ENCODE measurements at places on chromosomes 7 and 10. TPM values are rescaled to one million over a fixed set of nuclear protein-coding genes. Genes with fewer than 3 reads are reported as not detected.

GRCh38 chr7:24722386-24723177, 34.7 kb downstream of the GSDME start:
- DNase-seq = peak; percentile 49

- DNase-seq = peak; percentile 96
Measured at GRCh38 chr7:5629941-5630340, 151.5 kb downstream of the RNF216 start.

AKR1D1 gene
- not detected for total RNA-seq

GRCh38 chr7:26646336-26647048, 217.9 kb downstream of the SKAP2 start:
- DNase-seq = no peak

SORCS3 gene
- total RNA-seq = not detected

- DNase-seq = no peak
Measured at GRCh38 chr7:12398186-12398585, 5.5 kb downstream of the VWDE start.

DOCK4 gene
- total RNA-seq = 3.7 TPM

GRCh38 chr10:117782276-117782675, 239.7 kb downstream of the EMX2 start:
- no peak for DNase-seq

DNA sequence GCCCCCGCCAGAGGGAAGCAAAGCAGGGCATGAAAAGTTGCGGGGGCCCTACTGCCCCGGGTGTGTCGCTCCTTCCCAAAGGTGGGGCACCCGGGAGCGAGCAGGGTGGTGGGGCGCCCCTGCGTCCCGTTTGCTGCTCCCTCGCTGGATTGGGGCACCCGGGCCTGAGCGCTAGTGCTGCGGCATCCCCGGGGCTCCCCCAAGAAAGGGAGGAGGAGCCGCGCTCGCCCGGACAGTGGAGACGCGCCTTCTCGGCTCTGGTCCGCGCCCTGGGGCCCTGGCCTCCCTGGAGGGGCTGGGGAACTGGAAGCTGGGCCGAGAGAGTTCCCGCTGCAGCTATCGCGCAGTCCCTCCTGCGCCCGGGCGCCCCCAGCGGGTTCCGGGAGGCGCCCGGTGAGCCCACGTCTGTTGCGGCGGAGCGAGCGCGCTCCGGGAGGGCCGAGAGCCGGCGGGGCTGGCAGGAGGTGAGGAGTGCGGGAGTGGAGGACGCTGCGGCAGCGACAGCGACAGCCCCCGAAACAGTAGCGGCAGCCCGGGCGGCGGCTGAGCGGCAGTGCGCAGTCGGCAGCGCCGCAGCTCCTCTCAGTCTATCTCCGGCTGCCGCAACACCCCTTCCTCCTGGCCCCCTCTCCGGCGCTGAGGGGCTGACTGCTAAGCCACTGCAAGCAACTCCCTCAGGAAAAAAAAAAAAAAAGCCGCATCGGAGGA, 504 bp upstream of the BMPER start:
- DNase-seq = peak; percentile 86

SKAP2 gene
- 14.5 TPM for total RNA-seq

DNA sequence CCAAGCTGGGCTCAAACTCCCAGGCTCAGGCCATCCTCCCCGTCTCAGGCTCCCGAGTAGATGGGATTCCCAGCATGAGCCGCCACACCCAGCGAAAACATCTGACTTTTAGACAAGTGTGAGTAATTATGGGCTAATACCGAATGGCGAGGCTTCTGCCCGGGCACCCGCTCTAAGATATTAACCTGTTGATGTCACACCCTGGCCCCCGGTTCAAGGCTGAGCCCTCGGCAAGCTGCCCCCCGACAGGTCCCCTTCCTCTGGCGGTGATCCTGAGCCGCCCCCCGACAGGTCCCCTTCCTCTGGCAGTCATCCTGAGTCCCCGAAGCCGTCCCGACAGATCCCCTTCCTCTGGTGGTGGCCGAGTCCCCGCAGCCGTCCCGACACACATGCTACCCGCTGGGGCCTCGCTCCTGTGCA, 5.2 kb downstream of the PSMG3 start:
- DNase-seq = peak; percentile 88

CYP3A4 gene
- total RNA-seq = not detected

- DNase-seq = no peak
Measured at GRCh38 chr7:56026538-56026937, 24.7 kb downstream of the PSPH start.

CRYGN gene
- total RNA-seq = not detected

ACSM6 gene
- total RNA-seq = not detected

FAM25A gene
- total RNA-seq = not detected

DNA sequence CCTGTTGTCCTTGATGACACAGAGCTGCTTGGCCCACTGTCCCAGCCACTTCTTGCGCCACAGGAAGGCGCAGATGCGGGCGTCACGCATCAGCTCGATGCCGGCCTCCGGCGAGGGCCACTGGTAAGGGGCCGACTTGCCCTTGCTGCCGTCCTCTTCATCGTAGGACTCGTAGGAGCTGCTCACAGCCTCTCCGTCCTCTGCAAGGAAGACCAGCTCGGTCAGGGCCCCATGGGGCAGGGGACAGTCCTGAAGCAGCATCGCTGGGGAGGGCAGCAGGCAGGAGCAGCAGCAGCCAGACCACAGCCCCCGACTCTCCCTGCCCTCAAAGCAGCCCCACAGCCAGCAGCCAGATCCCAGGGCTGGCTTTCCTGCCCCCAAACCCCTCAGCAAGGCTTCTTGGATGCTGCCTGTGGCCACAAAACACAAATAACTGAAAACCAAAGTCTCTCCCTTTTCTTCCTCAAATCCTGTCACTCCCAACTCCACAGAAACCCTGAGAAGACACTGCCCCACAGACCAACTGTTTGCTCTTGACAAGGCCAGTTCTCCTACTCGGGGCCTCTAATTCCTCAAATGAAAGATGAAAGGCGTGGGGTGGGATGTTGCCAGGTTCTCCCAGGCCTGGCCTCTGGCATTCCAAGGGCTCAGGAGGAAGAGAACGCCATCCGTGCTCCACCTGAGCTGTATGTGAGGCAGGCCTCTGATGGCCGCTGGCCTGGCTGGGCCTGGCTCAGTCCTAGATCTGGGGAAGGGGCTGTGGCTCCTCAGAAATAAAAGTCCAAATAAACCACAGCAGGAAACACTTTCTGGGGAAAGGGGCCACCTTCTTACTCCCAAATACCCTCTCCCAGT, 76.7 kb downstream of the VWA2 start:
- no peak for DNase-seq

NOM1 gene
- 17.9 TPM for total RNA-seq

DNA sequence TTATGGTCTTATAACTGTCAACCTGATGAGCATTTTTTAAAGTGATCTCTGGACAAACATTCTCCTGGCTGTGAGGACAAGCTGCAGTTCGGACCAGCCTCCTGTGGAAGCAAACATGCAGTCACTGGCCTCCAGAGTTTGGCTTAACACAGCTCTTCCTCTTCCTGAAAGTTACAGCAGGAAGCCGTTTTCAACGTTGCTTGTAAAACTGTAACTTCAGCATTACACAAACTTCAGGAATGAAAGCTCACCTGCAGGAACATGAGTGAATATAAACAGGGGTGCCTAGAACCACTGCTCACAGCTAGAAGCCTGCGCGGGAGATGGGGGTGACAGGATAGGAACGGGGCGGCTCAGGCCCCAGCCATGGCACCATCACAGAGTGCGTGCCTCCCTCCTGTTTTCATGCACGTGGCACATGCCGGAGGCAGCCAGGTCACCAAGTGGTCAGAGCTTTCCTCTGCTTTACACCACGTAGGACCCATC, 292.9 kb upstream of the PITRM1 start:
- no peak for DNase-seq

GIMAP5 gene
- total RNA-seq = not detected

DNA sequence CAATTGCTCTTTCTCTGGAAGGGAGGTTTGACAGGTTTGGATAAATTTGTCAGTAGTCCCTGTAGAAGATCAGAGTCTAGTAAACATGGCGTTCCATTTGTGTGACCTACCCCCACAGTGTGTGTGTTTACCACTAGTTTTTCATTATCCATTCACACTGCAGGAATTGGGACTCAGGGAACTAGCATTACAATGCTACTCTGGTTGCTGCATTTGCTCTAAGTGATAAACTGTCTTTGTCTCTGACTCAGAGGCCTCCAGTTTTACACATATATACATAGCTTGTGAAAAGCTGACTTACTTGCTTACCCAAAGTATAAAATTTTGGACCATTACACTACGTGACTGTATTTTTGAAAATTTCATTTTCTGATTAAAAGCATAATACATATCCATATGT, 1604.0 kb downstream of the REEP3 start:
- DNase-seq = no peak

DNA sequence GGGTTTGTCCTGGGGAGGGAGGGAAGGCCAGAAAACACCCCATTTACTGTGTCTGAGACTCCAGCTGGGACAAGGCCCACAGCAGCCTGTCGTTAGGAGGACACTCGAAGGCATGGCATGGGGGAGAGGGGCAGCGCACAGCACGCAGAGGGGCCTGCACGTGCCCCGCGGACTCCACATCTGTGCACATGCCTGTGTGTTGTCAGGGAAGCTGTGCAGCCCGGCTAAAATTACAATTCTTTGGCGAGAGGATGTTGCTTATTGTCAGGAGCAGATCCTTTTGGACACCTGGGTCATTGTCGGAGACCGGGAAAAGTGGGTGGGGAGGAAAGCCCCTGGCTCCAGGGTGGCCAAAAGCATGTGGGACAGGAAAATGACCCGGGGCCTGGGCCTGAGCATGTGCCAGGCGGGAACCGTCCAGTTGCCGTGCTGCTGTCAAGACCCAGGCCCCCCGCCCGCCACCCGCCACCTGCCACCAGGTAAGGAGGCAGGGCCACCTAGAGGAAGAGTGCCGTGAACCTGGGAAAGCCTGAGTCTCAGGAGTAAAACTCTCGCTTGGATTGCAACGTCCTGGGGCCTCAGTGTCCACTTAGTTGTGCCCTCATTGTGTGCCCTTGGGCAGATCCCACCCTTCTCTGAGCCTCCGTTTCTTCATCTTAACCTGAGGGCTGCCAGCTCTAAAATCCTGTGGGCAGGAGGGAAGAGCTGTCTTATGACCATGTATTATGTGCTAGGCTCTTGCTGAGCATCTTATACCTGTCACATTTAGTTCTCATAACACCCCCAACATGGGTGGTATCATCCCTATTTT, 7.2 kb downstream of the VSIR start:
- no peak for DNase-seq

DNA sequence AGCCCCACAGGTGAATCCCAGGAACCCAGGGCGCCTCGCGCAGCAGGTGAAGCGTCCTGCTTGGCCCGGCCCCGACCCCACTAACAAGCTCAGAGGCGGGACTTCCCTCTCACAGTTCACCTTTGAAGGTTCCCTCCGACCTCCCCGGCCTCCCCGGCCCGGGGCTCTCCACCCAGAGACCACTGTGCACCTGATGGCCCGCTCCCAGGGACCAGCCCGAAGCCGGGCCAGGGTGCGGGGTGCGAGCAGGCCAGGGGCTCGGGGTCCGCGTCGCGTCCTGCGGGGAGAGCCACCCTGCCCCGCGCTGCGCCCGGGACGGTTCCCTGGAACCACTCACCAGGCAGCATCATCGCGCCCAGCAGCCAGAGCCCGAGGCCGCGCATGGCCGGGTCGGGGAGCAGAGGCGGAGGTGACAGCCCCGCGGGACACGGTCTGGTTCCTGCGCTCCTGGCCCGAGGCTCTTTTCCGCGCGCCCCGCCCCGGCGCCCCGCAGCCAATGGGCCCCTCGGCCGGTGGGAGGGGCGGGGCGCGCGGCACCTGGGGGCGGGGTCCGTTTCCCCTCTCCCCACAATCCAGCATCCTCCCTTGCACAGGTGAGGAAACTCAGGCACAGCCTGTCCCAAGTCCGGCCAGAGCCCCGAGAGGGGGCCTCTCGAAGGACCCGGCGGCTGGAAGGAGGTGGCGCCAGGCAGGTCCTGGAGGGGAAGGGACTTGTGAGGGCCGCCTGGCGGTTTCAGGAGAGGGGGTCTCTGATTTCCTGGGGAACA, at the start of gene ADAM8:
Gene ADAM8 (minus strand): TSS at position 434 of the 767 bp plus-strand sequence. CDS start 51 bp downstream, at position 383.
- DNase-seq = peak; percentile 59

- DNase-seq = peak; percentile 61
Measured at GRCh38 chr7:29372351-29373090, 177.9 kb downstream of the CHN2 start.

RPEL1 gene
- not detected for total RNA-seq

DNA sequence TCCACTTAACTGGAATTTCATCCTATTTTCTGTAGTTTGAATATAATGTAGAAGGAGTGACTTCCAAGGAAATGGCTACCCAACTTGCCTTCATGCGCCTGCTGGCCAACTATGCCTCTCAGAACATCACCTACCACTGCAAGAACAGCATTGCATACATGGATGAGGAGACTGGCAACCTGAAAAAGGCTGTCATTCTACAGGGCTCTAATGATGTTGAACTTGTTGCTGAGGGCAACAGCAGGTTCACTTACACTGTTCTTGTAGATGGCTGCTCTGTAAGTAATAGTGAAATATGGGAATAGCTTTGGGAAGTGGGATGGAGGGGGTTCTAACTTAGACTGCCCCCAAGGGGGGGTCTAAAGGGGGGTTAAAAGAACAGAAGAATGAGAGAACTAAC, 34.5 kb downstream of the COL1A2 start:
- DNase-seq = peak; percentile 22

DNA sequence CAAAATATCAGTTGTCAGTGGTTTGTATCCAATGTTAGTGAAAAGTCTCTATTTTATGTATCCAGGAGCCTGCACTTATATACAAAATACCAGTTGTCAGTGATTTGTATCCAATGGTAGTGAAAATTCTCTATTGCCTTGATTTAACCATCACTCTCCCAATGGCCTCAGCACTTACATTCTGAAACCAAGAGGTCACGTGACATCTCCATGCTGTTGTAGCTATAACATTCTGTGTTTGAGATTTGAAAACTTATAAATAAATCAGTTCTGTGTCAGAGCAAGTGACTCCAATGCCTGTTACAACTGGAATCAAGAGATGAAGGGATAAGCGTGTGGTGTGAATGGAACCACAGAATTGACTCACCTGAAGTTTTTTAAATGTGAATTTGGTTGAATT, 30.6 kb upstream of the GATA3 start:
- no peak for DNase-seq

GRCh38 chr7:100538654-100539435, at the start of gene AGFG2:
AGFG2 (plus strand) TSS chr7:100539203; CDS start chr7:100539347, 144 bp downstream.
- peak; percentile 100 for DNase-seq

EPDR1 gene
- 5.2 TPM for total RNA-seq

DNA sequence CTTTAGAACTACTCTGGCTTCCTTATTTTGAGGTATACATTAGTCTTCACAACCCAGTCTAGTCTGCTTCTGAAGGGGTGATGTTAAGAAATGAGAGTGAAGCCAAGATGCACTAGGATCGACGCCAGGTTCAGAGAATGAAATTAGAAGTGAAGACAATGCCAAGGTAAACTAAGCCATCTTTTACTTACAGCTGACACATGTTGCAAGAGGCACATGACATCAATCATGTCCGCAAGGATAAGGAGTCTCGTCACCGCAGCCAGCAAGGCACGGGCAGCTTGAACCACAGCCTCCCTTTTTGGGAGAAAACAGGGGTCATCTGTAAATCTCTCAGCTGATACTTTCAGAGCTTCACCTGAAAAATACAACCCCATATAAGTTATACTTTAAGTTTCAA, 156.7 kb downstream of the CTNNA3 start:
- no peak for DNase-seq

EPHA1 gene
- total RNA-seq = not detected

ARMC10 gene
- 39.2 TPM for total RNA-seq
